ENCODE measurements at places on chromosomes 12 and 14.

DNA sequence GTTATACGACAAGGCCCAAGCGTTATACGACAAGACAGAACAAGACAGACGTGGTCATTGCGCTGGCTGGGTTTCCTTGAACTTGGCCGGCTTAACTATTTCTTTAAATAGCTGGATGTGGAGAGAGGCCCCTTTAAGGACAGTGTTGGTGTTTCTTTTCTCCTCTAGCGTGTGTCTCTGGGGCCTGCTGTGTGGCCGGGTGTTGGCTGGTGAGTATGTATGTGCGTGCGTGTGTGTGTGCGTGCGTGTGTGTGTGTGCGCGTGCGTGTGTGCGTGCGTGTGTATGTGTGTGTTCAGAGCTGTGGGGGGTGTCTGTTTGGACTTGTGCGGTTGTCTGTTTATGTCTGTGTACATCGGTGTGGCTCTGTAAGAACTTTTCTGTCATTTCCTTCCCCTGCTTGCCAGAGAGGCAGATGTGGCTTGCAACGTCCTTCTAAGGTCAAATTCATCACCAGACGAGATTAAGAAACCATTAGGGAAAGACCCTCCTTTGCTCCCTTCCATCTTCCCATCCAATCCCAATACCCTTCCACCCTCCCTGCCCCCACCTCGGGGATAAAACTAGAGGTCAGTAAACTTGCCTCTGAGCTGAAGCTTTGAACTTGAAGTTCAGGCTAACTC lies 78.6 kb upstream of the TBX3 start:
- DNase-seq: no peak

- no peak for DNase-seq
Observed at GRCh38 chr12:41108032-41108431, 80.1 kb upstream of the PDZRN4 start.

DNA sequence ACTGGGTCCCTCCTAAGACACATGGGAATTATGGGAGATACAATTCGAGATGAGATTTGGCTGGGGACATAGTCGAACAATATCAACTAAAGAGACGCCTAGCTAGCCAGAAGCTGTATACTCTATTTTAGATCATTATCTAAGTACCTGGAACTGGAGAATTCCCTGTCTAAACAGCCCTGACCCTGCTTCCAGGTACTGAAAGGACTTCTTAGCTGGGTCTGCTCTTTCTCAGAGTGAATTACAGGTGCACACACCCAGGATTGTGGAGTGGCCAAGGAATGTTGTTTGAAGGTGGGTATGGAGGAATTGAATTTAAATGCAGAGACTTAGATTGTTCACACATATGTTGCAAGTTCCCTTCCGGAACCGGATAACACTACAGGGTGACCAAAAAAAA lies 733.0 kb downstream of the RPS29 start:
- DNase-seq: no peak

GRCh38 chr14:30648471-30648870 lies 26.4 kb downstream of the SCFD1 start:
- DNase-seq: no peak

DNA sequence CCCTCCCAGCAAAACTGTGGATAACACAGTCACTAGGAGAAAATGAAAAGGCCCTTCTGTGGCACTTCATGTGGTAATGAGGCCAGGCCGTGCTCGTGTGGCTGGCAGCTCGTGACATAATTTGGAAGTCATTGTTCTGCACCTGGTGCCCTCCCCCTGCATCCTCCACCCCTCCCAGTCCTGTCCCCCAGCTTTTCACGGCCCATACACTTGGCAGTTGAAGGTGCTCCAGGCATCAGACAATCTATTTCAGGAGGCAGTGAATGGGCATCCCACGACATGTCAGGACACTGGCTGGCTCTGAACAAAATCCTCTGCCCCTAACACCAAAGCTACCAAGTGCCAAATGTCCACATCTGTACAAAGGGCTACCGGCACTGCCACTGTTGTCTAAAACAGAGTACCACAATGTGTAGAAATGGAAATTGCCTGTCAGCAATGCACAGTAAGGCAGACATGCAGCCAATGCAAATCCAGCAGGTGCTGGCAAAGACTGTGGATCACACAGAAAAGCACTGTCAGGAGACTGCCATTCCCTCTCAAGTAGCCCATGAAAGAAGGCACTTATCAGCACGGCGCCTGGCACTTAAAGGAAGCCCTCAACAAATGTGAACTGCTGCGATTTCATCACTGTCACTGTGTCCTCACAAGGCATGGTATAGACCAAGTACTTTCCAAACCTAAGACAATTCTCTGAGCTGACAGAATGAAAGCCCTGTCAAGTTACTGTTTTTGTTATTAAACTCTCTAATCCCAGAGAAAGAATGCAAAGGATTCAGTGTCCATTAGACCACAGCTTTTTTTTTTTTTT lies 39.1 kb downstream of the CORO1C start:
- DNase-seq: peak; percentile 75

- no peak for DNase-seq
Observed at GRCh38 chr12:87238466-87238865, 790.7 kb downstream of the C12orf50 start.

- peak; percentile 59 for DNase-seq
Observed at GRCh38 chr12:4579305-4580102, 17.5 kb downstream of the DYRK4 start.
